ENCODE measurements at places on chromosomes 6 and 20. TPM values are rescaled to one million over a fixed set of nuclear protein-coding genes. Genes with fewer than 3 reads are reported as not detected.

Gene ANKRD6
- total RNA-seq, result 19.8 TPM

Gene FILIP1
- 110 TPM for total RNA-seq

DNA sequence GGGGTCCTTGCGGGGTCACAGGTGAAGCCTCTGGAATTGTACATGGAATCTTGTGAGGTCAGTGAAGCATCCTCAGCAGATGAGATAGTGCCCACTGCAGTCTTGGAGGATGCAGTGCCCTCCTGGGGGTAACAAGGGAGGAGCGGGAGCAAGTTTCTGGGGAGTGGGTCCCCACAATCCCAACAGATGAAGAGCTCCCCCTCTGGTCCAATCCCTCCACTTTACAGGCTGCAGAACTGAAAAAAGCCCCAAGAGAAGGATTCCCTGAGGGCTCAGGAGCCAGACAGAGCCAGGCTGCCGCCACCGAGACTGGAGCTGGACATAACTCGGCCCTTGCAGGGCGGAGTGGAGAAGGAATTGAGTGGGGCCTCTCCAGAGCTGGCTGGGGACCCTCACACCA lies 52.4 kb downstream of the TTI1 start:
- no peak for DNase-seq

DNA sequence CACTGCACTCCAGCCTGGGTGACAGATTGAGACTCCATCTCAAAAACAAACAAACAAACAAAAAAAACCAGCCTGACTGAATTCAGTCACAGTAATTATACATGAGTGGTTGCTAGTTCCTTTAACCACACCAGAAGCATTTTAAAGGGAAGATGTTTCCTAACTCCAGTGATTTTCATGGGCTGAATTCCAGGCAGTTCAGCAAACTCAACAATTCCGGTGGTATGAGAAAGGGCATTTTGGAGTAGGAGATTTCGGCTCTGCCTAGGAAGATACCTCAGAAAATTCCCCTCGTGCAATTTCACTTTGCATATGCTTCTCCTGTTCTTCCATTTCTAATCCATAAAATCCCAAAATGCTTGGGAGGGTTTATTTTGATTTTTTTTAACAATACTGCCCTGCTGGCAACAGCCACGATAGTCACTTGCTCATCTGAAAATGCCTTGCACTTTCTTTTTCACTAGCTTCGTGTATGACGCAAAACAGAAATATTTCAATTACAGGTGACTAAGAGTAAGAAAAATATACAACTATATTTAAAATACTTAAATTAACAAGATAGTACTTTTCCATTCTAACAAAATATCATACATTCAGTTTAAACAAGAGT lies 48.3 kb upstream of the IPCEF1 start:
- DNase-seq, result no peak

DNA sequence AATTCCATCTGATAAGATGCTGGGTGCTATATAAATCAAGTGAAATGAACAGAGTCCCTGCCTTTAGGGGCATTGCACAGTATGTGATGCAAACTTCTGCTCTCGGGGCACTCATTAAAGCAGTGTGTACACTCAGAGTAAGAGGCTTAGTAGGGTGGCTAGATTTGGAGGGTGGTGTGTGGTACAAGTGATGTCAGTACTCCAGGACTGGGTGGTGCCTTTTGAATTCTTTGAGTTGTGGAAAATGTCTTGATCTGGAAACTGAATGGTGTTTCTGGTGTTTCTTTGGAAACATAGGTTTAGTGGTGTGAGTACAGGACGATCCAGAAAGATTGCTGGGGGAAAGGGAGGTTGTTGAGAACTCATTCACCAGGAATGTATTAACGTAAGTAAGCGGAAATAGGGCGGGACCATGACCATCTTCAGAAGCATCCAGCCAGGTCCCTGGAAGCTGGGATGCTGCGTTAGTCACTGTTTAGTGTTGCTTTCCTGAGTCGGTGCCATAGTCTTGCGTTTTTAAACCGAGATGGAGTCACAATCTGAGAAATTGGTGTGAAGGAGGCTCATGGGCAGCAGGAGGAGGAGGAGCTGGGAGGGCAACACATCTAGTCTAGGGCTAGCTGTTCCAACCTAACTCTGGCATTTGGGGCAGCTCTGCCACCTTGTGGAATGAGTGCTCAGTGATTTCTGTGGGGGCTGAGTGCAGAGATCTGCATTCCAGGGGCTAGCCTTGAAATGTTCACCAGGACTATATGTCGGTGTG lies 70.3 kb downstream of the SCAND1 start:
- DNase-seq, result peak; percentile 81

GRCh38 chr6:158626360-158627167 lies 18.0 kb downstream of the DYNLT1 start:
- no peak for DNase-seq
